ENCODE measurements at places on chromosomes 7 and 10.
A peak's percentile ranks its signal among the peaks of the same experiment; 100 is the strongest.

GRCh38 chr10:59771162-59771807 is 18.0 kb upstream of the MRLN start:
- no peak for DNase-seq

DNA sequence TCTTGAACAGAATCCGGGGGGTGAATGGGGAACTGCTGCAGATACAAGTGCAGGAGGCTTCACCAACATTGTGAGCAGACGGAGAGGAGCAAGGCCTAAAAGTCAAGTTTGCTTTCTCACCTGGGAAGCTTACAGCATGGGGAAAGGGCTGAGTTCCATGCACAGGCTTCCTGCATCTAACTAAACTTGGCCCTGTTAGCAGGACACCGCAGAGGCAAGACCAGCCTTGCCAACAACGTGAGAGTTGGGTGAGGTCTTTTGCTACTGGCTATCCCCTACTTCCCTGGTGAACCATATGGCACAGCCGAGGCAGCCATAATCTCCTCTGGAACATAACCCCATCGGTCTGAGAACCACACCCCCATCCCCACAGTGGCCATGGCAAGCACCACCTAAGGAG is 14.2 kb upstream of the ADAM22 start:
- no peak for DNase-seq

DNA sequence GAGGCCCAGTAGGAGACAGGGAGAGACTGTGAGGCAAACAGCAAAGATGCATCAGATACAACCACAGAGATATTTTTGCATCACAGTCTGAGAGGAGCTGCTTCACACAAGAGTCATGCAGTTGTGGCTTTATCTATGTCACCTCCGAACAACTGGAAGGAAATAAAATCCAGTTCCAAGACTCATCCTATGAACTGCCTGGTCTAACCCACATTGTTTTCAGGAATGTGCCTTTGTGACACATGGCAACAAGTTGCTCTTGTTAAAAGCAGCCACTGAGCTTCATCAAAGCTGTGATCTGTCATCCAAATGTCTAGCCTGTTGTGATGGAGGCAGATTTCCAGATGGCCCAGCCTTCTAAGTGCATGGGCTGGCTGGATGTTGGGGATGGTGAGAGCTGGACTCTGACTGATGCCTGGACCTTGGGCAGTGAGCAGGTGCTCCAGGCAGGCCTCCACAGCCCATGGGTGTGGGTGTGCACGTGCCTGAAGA is 255.0 kb downstream of the BMPER start:
- DNase-seq = no peak

GRCh38 chr7:22712999-22713398 is 14.0 kb upstream of the IL6 start:
- no peak for DNase-seq

GRCh38 chr7:8189625-8190024 is 72.3 kb downstream of the ICA1 start:
- no peak for DNase-seq

DNA sequence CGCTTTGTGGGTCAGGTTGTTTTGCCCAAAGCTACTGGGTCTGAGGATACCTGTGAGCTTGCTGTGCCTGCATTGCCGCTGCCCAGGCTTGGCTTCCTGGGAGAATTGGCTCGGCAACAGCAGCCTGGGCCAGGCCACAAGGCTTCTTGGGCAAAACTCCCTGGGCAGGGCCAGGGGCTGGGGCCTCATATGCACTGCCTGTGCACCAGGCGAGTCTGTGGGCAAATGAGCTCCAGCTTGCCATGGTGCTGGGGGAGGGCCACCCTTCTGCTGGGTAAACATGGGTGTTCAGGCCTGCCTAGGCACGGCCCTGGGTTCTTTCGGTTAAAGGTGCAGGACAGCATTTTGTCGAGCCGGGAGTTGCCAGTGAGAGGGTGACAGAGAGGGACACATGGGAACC is 19.4 kb downstream of the ZMIZ1 start:
- DNase-seq = no peak

- DNase-seq = no peak
These were observed 29.4 kb upstream of the GATAD1 start for GRCh38 chr7:92417913-92418312.

DNA sequence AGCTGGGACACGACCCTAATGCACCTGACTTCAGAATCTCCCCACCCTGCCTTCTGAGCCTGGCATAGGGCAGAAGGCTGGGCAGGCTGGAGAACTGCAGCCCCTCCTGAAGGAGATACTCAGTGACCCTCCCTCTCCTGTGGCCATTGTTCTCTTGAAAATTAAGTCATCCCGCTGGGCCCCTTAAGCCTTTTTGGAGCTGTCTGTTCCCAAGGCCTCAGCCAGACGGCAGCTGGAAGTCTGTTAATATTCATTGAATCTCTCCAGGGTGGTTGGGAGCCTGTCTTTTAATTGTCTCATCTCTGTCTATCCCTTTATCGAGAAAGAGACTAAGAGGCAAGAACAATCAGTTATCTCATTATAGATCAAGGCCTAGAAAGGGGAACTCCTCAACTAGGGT is 118.1 kb upstream of the PCBD1 start:
- no peak for DNase-seq

- no peak for DNase-seq
These were observed 639.6 kb upstream of the FOXK1 start for GRCh38 chr7:4042402-4043045.

DNA sequence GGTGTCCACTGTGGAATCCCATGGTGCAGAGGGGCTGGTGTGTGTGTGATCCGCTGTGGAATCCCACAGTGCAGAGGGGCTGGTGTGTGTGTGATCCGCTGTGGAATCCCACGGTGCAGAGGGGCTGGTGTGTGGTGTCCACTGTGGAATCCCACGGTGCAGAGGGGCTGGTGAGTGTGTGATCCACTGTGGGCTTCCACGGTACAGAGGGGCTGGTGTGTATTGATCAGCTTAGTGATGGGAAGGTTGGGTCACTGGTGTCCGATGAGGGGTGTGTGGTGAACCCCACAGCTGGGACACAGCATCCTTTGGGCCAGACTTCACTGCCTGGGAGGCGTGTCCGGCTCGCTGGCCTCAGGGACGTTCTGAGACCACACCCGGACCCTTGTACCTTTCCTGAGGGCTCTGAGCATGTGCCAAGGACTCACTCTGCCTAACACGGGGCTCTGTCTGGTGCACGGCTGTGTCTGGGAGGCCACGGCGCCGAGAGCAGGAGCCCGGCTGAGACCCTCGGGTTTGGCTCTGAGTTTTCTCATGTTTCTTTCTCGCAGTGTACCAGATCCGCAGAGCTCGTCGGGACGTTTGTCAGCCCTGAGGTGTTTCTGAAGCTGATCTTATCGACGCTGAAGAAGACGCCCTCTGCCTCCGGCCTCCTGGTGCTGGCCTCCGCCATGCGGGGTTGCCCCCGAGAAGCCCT is 29.3 kb upstream of the PRKAR1B start:
- no peak for DNase-seq

DNA sequence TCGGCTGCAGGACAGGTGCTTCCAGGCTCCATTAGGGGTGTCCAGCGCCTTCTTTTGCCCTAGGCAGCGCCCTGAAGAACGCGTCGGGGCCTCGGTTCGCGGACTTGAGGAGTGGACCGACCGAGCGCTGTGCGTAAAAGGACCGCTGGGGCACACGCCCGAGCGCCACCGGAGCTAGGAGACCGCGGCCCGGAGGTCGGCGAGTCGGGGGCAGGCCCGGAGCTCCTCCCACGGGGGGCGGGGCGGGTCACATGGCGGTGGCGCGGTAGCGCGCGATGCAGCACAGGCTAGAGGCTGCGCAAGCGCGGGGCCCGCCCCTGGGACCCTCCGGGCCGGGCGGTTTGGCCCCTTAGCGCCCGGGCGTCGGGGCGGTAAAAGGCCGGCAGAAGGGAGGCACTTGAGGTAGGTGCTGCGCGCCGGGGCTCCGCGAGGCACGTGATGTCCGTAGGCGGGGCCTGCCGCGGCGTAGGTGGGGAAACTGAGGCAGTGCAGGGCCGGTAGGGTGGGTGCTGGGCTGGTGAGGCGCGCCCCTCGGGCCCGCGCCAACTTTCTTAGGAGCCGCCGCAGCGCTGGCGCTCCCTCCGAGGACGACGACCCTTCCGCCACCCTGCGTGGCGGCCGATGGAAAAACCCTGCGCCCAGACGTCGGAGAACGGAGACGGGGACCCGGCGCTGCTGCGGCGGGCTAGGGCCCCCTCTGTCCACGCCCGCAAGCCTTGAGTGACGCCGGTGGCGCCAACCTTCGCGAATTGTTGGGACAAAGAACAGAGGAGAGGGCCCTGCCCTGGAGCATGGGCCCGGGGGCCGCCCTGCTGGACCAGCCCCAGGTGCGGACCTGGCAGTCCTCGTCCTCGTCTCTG is at the start of gene PRXL2A:
Gene PRXL2A, plus strand, starts transcription at position 310 of the 860 bp plus-strand sequence. CDS start 11,917 bp downstream, outside the sequence.
- DNase-seq = peak; percentile 57

DNA sequence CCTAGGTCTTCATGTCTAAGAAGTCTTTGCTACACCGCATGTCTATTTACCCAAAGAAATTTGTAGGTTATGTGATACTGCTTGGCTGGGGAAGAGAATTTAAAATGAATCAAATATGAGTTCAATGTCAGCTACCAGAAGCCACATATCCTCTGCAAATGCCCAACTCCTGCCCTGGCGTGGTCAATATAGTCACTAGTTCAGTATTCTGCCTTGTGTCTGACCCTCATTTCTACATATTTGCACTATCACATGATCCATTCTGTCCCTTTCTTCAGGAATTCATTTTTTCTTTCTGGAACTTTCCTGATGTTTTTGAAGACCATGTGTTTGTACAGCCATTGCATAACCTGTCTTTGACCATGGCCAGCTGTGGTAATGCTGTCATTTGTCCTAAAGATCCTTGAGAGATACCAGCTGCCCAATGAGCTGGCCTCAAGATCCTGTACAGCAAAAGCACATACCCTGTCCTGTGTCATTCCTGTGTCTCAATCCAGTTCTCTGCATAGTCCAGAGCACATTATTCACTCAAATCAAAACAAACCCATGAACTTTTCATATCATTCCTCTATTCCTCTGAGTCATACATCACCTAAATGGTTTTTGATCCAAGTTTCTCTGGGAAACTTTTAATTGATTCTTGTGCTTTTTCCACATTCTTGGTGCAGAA is 524.5 kb downstream of the PARD3 start:
- DNase-seq = no peak

All from stimulated activated CD4-positive, alpha-beta T cell treated with anti-CD3 and anti-CD28 coated beads, Interleukin-15, amount 100 ng/mL, for 1 hour (primary cell).